Activated CD8-positive, alpha-beta memory T cell treated with anti-CD3 and anti-CD28 coated beads for 24 hours (primary cell): ENCODE measurements at places on chromosomes 3 and 15.

- DNase-seq, result no peak
Observed at GRCh38 chr3:195699388-195699771, 21.4 kb upstream of the MUC20 start.

- DNase-seq, result no peak
Observed at GRCh38 chr3:13545952-13546454, 2.9 kb upstream of the FBLN2 start.

GRCh38 chr15:74777769-74778598 lies 3.9 kb upstream of the CSK start:
- DNase-seq, result no peak

- no peak for DNase-seq
Observed at GRCh38 chr3:114079761-114080160, 23.2 kb downstream of the QTRT2 start.

DNA sequence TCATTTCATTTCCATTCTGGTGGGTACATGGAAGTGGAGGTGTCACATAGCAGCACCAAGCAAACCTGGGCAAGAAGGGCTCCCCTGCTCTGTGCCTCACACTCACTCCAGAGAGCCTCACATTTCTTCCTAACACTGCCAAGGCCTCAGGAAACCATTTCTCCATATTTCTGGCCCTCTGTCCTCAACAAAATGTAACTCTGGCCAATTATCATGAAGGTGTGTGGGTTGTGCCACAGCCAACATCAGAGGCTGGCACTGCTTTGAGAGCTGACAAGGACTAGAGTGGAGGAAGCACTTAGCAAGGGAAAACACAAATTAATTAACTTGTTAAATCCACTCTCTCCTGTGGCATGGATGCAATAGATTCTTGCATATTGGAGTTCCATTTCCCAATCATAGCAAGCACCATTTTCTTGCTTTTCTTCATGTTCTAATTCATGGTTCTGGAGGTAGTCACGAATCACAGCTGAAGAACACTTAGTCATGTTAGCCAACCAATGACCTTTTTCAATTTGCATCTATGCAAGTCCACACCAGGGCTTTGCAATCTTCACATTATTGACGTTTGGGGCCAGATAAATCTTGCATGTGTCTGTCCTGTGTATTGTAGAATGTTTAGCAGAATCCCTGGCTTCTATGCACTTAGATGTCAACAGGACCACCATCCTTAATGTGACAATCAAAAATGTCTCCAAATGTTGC lies 241.1 kb downstream of the PLCL2 start:
- peak; percentile 15 for DNase-seq

DNA sequence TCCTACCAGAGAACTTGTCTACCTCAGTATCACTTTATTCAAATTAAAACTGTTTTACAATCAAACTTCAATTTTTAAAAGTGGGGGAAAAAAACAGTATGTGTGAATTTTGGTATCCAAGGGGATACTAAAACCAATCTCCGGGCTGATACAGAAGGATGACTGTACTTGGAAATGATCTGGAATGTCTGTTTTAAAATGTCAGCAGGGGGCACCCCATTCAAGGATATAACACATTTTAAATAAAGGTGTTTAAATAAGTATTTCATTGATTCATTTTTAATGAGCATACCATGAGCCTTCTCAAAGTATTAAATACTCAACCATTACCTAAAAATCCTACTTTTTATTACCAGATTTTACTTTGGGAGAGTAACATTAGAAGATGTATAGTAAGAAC lies 67.9 kb downstream of the ULK4 start:
- DNase-seq, result no peak

DNA sequence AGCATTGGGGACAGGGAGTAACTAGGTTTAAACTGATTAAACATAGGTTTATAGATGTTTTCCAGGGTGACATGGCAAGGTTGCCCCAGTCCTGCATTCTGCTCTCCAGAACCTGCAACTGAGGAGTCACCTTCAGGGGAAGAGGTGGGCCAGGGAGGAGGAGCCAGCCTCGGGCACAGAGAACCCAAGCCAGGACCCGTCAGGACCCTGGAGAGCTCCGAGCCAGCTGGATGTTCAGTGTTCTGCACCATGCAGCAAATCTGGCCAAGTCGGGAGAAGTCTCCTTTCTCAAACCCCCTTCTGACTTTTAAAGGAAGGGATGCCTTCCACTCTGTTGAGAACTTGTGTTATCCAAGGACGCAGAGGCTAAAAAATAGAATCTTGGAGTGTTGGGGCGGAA lies 62.1 kb upstream of the SLC6A11 start:
- peak; percentile 72 for DNase-seq

DNA sequence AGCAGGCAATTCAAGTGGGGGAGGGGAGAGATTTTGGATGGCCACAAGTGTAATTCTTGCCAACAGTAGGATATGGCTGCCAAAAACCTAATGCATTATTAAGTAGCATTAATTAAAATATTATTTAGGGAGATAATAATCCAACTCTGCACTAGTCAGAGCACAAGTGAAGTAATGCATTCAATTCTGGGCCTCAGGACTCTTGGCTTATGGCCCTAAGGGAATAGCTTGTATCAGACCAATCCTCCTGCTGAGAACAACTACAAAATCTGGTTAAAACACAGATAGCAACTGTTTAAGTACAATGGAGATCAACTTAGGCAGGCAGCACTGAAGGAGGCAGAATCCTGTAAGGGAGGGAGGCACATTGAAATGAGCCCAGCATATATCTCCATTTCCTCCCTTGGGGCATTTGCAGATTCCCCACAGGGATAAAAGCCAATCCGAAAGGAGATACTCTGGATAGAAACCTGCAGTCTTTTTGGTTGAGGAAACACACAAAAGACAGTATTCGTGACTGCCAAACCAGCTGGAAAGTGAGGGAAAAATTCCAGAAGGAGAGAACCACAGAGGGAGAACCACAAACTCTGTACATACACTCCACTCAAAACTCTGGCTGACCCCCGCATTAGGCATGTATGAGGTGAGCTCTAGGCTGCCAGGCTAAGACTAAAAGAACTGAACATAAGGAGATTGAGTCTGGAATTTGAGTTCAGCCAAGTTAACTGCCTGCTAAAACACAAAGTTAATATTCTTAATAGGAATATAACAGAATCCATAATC lies 57.4 kb downstream of the ETFA start:
- no peak for DNase-seq

DNA sequence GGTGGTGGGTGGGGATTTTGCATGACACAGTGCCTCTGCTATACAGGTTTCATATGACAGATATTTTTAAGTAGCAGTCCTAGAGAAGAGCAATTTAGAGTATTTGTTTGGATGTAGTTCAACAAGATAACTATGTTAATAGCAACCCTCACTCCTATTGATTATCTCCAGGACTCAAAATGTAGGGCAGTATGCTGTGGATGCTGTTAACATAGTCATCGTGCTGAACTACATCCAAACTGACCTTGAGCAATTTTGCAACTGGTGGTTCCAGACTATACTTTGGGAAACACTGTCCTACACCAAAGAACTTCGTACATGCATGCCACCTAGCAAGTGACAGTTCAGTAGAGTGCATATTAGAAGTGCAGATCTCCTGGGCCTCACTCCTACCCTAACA lies 117.6 kb downstream of the IL5RA start:
- no peak for DNase-seq

GRCh38 chr15:38216763-38217162 lies 35.9 kb upstream of the SPRED1 start:
- no peak for DNase-seq

- DNase-seq, result no peak
Observed at GRCh38 chr3:9582332-9582731, 28.7 kb upstream of the LHFPL4 start.

DNA sequence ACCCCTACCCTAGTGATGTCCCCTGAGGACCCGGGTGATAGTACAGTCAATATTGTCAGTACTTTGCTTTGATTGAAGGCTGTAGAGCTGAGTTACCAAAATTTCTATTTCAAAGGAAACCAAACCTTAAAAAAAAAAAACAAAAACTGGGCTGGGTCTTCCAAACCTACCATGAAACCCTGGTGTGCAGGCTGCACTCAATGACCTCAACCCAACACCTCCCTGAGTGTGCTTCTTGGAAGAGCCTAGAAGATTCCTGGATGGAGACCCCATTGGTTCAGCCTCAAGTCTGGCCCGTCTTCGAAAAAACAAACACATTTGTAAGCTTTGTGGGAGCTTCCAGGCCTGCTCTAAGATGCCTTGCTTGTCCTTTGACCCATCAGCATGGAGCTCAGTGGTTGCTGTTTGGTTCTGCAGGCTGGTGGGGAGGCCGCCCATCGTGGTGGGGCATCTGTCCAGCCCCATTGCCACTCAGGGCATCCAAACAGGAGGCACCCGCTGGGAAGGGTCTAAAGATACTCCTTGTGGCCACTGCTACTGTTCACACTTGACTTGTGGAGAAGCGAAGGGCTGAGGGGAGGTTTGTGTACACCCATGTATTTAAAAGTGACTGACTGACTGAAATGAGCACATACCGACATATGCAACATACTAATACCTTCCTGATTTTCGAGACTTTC lies 32.2 kb downstream of the CRTAP start:
- DNase-seq, result no peak

GRCh38 chr3:100833483-100833882 lies 124.2 kb downstream of the TFG start:
- DNase-seq, result no peak

GRCh38 chr3:145639003-145639606 lies 521.9 kb downstream of the PLOD2 start:
- no peak for DNase-seq

DNA sequence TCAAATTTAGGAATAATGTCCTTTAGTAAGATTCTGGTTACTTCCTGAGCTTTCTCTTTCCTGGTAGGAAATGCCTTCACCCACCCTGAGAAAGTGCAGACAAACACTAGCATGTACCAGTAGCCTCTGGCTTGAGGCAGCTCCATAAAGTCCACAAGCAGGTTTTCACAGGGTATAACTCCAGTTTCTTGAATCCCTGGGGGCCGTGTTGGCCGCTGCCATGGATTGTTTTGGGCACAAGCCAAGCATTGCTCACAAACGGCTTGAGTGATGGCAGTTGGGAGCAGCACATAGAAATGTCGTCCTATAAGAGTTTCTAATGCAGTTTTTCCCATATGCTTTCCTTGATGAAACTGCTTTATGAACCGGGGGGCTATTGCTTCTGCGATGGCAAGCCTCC lies 164.1 kb downstream of the STXBP5L start:
- DNase-seq, result no peak

GRCh38 chr3:146468671-146469149 lies 651 bp downstream of the PLSCR2 start:
- no peak for DNase-seq

- peak; percentile 40 for DNase-seq
Observed at GRCh38 chr3:42102571-42102970, 11.4 kb downstream of the TRAK1 start.

DNA sequence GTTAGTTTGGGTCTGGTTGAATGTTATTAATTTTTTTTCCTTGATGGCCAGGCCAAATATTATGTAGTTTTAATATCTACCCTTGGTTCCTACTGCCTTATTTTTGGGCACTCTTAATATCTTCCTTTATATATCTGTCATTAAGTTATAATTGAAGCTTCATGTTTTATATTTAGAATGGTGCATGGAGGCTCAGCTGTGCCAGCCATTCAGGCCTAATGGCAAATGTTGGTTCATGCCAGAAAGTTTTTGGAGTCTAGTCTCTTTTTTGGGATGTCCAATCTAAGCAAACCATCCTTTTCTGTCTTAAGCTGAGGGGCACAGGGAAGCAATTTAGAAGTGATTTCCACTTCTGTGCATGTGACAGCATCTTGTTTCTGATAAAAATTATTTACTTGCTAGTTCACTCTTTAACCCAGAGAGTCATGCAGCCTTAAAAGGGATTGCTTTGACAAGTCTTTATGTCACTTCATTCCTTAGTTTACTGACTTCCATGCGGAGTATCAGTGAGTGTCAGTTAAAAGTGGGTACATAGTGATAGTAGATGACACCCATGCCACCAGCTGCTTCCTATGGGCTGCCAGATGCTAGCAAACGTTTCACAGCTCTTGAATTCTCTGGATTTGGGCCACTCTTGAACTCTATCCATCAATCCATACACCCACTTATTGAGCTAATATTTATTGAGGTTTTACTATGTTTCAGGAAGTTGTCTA lies 33.0 kb downstream of the MITF start:
- no peak for DNase-seq

DNA sequence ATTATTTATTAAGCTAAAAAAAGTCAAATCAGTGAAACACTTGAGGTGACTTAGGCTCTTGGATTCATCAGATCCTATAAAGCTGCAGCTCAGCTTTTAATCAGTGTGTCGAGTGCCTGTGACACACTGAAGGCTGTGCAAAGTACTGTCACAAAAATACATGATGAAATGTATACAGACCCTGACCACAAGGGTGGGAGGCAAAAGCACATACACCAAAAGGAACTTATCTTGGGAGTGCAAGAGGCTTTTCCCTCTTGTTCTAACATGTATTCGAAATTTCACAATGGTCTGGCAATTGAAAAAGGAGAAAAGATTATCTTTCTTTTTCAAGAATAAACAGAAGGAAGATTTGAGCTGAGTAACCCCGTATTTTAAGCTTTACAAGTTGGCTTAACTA lies 35.9 kb downstream of the VGLL4 start:
- DNase-seq, result no peak

DNA sequence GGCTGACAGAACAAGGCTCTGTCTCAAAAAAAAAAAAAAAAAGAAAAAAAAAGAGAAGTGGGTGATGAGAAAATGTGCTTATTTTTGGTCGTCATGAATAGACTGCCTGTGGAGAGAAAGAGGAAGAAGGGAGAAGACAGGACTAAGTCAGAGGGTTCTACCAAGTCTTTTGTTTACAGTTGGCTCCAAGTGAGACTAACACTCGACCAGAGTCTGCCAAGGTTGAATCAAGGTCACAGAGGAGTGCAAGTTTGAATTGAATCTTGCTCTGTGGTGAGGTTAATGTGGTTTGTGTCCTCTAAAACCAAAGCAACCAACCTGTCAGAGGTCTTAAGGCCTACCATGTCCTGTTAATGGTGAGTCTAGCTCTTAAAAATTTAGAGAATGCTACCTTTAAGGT lies 334.1 kb upstream of the GRM7 start:
- DNase-seq, result no peak

GRCh38 chr3:133093366-133093765 lies 55.2 kb downstream of the TMEM108 start:
- no peak for DNase-seq

DNA sequence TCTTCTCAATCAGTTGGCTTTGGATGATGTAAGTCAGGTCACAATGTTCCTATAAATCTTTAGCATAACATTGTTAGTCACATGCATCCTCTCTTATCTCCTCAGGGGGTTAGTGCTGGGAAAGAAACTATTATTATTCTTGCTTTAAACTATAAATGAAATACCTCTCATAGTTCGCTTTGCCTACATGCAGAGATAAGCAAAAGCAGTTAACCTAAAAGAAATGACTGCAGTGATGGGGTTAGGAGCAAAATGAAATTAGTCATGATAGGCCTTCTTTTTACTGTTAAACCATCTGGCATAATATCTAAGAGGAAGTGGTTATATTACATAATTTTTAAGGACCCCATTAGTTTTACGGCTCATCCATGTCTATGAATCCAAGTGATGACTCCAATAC lies 91.7 kb upstream of the IGSF10 start:
- DNase-seq, result no peak
